ENCODE measurements at places on chromosomes 16 and 17.

- DNase-seq: no peak
Observed at GRCh38 chr16:79754501-79754900, 154.0 kb upstream of the MAF start.

GRCh38 chr17:48433896-48434295 lies 3.9 kb upstream of the SKAP1 start:
- DNase-seq: no peak

DNA sequence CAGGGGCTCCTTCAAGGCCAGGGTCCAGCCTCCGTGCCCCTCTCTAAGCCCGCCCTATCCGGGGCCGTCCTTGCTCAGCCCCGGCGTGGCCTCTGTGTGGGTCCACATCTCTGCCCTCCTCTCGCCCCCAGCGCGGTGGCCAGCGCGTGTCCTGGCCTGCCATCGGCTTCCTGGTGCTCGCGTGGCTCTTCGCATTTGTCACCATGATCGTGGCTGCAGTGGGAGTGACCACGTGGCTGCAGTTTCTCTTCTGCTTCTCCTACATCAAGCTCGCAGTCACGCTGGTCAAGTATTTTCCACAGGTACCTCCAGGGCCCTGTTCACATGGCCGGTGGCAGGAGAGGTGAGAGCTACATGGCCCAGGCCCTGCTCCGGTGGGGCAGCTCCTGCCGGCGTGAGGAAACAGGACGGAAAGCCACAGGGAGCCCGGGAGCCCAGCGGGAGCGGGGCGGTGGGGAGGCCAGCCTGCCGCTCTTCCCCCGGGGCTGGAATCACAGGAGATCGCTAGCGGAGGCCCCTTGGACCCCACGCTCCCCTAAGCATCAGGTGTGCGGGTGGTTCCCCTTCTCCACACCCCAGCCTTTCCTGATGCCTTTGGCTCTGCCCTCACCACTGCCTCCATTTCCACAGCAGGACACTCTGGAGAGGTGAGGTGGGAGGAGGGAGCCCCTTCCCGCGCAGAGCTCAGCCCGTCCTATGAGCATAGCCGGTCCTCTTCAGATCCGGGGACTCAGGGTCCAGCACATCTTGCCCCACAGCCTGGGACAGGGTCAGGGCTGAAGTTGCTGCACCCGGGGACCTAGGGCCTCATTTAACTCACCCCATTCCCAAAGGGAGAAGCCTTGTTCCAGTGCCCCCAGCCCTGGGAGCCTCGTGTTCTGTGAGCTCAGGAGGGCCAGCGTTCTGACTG lies 10.2 kb downstream of the TAX1BP3 start:
- DNase-seq: no peak

GRCh38 chr16:52312716-52313115 lies 234.2 kb downstream of the TOX3 start:
- no peak for DNase-seq

GRCh38 chr16:46839986-46840443 lies 9.0 kb upstream of the C16orf87 start:
- DNase-seq: no peak

GRCh38 chr16:5916711-5917191 lies 819.2 kb upstream of the EEF2KMT start:
- DNase-seq: no peak

DNA sequence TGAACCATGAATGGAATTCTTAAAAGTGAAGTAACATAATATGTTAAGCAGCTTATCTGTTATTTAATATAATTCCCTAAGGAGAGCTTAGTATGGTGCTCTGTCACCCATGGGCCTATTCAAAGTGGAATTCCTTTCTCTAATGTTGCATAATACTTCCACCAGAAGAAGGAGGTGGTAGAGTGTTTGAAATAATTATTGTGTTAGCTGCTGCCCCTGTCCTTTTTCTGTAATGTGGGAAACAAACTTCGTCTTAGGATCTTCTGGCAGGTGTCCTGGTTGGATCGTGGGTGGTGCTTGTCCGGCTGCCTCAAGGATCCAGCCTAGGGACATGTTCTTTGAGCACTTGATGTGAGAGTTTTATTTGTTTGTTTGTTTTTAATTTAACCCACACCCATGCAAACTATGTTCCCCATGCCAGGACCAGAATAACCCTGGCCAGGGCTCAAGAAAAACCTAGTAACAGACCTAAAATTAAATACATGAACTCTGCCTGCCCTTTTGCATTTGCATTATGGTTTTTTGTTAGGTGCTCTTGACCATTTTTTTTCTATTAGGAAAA lies 46.1 kb downstream of the ZNRF1 start:
- no peak for DNase-seq

DNA sequence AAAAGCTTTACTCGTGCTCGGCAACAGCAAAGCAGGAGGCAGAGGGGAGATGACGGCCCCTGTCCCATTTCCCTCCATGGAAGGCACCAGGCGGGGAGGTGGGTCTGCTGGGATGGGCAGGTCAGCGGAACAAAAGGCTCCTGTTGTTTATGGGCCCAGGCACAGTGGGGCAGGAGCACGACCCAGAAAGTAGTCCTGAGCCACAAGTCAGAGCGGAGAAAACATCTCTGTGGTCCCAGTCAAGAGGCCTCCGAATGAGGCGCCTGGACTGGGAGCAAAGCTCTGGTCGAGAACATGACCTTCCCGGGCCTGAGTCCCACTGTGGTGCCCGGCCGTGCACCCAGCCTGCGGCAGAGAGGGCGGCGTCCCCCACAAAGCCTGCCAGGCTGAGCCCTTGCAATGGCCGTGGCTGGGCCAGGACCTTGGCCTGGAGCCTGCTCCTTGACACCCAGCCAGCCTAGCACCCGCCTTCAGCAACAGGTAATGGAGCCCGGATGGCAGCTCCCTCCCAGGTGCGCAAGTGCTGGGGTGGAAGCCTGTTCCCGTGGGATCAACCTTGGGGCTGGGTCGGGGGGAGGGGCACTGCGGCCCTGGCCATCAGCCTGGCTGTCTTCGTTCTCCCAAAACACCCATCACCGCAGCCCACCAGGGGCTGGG lies 3.6 kb downstream of the RFNG start:
- DNase-seq: no peak

- no peak for DNase-seq
Observed at GRCh38 chr17:31794111-31794510, 64.9 kb downstream of the COPRS start.

GRCh38 chr16:56237451-56237930 lies 46.2 kb downstream of the GNAO1 start:
- DNase-seq: no peak

DNA sequence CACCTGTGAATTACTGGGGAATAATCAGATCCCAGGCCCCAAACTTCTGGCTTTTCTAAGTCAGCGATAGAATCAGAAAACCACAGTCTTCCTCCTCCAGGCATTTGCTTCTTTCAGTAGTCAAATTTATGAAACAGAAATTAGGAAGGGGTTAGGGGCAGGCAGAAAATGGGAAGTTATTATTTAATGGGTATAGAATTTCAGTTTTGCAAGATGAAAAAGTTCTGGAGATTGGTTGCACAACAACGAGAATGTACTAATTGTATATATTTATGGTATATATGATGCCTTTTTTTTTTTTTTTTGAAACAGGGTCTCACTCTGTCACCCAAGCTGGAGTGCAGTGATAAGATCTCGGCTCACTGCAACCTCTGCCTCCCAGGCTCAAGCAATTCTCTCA lies 23.5 kb downstream of the ORC6 start:
- no peak for DNase-seq

- no peak for DNase-seq
Observed at GRCh38 chr17:20979792-20980083, 63.1 kb downstream of the USP22 start.

GRCh38 chr16:51864575-51864974 lies 682.4 kb downstream of the TOX3 start:
- no peak for DNase-seq

- DNase-seq: no peak
Observed at GRCh38 chr16:10880594-10881452, 3.8 kb downstream of the CIITA start.

DNA sequence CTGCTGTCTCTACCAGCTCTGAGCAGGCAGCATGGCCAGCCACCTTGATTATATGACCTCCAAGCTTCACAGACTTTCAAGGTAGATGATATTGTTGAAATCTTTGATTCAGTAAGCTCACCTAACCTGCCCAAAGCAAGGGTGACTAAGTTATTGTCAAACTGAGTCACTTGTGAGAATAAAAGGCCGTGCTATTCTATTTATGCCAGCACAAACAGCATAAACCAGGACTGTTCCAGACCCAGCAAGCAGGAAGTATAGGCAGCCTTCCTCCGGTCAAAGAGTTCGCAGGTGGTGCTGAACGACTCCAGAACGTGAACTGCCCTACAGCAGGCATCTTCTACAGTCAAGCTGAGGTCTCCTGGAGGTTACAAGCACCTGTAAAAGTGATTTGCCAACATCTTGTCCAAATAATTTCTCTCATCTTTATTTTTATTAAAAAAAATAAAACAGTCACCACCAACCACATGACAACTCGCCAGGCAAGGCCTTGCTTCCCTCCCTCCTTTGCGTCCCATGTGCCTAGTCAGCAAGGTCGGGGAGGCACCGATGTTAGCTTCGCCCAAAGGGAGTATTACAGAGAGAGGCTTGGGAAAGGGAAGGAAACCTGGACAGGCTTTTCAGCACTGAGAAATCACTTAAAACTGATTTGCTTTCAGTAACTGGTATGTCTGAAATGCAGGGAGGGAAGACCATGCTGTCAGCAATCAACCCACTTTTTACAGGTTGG lies 10.8 kb downstream of the ARL2BP start:
- DNase-seq: no peak

GRCh38 chr16:56600398-56600999 lies 7.9 kb upstream of the MT2A start:
- no peak for DNase-seq

GRCh38 chr17:28071891-28072606 lies 29.6 kb downstream of the NLK start:
- no peak for DNase-seq

DNA sequence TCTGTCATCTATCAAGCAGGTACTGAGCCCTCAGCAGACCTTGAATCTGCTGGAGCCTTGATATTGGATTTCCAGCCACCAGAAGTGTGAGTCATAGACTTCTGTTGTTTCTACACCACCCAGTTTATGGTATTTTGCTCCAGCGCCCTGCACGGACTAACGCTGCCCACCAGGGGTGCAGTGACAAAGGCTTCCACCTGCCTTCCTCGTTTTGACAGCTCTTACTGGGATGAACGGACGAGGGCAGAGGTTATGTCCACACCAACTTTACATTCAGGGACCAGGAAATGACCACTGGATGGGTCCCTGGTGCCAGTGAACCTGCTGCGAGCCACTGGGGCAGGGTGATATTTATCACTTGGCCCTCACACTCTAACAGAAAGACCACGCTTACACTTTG lies 66.6 kb upstream of the CBX4 start:
- DNase-seq: no peak

DNA sequence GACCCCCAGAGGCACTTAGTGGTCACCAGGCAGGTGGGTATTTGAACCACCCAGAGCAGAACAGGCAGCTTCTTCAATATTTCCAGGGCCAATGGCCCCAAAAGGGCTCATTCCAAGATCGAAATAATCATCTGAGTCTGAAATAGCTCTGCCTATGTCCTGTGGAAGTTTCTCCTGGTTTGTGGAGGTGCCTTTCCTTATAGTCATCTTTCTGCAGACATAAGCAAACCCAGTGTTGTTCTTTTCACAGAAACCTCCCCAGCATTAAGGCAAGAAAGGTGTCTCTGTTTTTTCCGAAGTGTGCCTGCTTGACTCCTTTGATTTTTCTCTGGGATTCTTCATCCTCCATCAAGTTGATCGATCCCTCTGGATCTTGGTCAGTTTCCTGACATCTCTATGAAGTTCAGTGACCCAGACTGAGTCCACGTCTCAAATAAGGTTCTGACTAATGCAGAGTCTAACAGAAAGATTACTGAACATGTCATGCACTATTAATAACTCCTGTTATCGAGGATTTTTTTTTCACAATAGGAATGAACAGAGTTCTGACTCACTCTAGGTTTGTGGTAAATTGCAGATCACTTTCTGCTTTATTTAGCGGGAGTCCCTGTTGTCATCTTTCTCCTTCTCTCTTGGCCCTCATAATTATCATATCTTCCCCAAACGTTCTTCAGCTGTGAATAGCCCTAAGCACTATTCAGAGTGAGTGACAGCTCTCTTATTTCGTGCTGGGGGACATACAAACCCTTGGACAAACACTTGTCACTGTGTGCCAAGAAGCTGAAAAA lies 1.5 kb downstream of the LRRC3C start:
- no peak for DNase-seq

DNA sequence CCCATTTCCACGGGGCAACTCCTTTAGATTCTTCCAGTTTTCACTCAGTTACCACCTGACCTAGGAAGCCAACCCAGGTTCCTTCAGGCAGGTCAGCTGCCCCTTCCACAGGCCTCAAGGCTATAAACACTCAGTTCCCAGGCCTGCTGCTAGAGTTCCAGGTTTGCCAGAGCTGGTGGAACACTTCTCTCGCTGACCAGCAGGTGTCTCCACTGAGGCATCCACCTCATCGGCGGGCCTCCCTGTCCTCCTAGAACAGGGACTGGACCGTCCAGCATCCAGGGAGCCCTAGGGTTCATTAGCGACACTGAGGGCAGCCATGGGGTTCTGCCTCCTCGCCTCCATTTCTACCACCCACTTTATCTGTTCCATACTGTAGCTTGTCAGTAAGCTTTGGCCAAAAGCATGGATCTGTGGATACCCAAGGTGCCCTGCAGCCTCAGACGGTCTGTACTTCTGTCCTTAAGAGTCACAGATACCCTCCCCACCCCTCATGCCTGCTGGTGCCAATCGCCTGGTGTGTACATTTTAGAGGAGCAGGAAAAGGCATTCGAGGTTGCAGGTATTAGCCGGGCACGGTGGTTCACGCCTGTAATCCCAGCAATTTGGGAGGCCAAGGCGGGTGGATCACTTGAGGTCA lies 29.0 kb downstream of the PIMREG start:
- DNase-seq: peak; percentile 48

DNA sequence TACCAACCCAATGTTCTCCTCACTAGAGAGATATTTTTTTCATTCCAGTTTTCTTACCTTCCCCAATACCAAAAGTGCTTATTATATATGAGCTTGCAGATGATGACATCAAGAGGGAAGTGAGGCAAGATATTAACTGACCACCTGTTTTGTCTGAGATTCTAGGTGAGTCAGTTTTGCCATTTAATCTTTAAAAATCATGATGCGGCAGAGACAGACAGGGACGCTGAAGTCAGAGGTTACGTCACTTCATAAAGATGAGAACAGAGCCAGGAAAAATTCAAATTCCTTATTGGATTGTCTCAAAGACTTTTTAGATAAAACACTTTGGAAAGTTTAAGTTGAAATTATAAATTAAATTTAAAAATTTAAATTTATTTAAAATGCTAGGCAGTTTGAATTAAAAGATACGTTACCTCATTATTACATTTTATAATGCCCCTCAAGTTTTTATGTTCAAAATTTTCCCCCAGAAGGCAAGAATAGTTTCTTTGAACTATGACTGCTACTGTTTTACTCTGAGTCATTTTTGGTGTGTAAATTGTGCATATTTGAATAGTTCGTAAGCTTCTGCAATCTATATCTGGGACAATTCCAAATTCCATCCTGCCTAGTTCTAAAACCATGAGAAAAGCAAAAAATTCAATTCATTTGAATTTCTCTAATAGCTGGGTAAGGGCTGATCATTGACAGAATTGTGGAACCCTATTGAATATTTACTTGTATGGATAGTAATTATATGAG lies 839.6 kb upstream of the GOT2 start:
- no peak for DNase-seq

GRCh38 chr17:2442166-2442565 lies 41.3 kb upstream of the MNT start:
- DNase-seq: no peak

GRCh38 chr16:88936556-88937205 lies 40.3 kb downstream of the CBFA2T3 start:
- no peak for DNase-seq
